ENCODE measurements at places on chromosomes 5 and 9. TPM values are rescaled to one million over a fixed set of nuclear protein-coding genes. Genes with fewer than 3 reads are reported as not detected.

The FBXL7 gene
- total RNA-seq = 23.9 TPM

The ARRDC1 gene
- total RNA-seq = 25.7 TPM

The OR5C1 gene
- total RNA-seq = not detected

The N4BP3 gene
- total RNA-seq = 35.4 TPM

The CDKN2B-AS1 gene
- total RNA-seq = 1.9 TPM
